Non-pigmented ciliary epithelial cell (primary cell): ENCODE measurements at places on chromosomes 5 and 9.

- DNase-seq: no peak
Observed at GRCh38 chr9:100653643-100654334, 75.9 kb downstream of the CAVIN4 start.

- DNase-seq: no peak
Observed at GRCh38 chr9:88953381-88954029, 37.8 kb upstream of the S1PR3 start.

- no peak for DNase-seq
Observed at GRCh38 chr5:148811756-148812155, 14.7 kb upstream of the ADRB2 start.

DNA sequence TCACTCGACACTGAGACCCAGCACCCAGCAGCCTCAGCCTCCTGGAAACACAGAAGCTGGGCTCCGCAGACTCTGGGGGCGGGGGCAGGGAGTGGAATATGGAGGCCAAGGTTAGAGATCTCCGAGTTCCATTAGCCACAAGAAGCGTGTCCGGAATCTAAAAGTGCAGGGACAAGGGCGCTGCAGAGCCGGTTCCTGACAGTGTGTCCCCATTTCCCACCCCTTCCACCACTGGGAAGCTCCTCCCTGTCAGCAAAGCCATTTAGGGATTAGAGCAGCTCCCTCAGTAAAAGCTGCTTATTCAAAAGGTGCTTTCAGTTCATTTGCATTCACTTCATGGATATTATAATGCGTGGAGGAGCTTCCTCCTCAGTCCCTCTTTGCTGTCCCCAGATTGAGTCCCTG lies 74.1 kb upstream of the HSPA9 start:
- DNase-seq: no peak

DNA sequence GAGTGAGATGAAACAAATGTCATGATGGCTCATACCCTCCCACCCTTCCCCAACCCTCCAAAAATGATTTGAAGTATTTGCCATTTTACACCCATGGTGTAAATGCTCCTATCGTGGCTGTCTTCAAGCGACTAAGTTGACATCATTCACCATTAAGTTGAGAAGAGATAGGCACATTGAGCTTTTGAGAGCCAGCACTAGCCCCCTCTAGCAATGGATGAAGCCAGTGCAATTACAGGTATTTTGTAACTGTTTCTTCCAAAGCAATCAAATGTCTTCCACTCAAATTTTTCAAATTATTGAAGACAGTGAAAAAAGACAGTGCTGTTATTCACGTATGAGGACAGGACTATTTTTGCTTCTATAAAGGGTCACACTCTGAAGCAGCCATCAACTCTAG lies 371.5 kb upstream of the KLF4 start:
- no peak for DNase-seq

DNA sequence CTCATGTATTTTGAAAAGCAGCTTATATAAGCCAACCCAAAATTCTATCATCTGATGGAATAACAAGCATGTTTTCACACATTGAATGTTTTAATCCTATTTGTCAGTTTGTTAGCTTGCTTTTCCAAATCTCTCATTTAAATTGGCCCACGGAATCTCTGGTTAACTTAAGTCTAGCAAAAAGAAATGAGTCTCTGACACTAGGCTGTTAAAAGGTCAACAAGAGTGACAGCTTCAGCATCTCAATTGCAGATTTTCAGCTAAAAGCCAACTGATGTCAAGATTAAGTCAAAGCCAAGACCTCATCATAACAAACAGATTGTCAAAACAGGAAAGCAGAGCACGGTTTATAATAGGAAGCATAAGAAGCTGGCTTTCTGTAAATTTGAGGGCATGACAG lies 49.4 kb upstream of the CDH9 start:
- no peak for DNase-seq

GRCh38 chr9:133960568-133961129 lies 31.5 kb downstream of the VAV2 start:
- DNase-seq: no peak

DNA sequence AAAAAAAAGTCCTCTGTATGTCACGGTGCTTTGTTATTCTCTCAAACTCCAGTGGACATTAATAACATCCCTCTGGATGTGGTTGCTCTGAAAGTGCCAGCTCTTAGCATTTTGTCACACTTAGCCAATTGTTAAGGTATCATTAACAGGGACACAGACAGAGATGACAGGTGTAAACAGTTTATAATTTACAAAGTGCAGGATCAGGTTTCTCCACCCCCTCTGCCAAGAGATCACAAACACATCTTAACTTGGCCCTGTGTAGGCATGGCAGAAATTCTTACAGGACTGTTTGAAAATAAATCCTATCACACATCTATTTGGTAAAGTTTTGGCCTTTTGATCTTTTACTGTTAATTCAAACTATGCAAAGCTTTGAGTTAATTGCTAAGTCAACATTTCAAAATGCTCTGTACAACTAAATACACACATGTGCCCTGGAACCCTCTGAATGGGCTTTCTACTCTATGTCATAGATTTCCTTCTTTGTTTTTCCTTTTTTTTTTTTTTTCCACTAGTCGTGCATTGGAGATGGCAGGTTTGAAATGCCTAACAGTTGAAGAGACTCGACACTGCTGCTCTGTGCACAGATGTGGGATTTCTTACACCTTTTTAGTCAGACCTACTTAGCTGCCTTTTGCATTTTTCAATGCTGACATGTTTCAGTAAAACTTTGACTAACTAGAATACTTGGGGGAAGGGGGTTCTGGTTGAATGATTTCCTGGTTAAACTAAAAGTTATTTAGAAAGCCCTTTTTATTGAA lies 41.7 kb downstream of the SEMA6A start:
- DNase-seq: no peak

DNA sequence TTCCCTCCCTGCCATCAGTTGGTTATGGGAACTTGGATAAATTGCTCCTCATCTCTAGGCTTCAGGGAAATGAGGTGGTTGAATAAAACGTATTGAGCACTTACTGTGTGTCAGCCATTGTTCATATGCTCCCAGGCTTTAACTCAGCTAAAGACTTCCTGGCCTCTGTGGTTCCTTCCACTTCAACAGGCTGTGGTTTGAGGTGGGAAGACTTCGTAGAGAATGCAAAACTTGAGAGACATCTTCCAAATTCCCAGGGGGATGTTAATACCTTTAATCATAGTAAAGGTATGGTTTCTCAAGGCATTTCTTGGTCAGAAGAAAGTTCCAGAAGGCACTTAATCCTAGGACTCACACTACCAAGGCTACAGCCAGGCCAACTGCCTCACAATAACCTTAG lies 1.5 kb upstream of the GPX3 start:
- no peak for DNase-seq

- DNase-seq: no peak
Observed at GRCh38 chr9:25397746-25398145, 280.5 kb downstream of the TUSC1 start.

DNA sequence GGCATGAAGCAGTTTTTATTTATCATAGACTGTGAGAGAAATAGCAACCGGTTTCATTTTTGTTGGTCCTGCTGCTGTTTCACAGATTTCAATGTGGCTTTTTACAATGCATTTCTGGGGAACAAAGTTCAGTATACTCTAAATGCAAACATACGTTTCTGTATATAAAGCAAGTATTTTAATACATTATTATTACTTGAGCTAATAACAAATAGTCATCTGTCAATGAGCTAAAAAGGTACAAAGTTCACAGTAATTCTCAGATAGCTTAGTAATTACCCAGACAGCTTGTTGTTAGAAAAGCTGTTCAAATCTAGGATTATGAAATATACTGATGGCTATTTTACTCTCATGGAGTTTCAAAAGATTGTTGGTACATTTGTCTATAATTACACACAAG lies 50.8 kb downstream of the PBX3 start:
- no peak for DNase-seq

- no peak for DNase-seq
Observed at GRCh38 chr9:29775491-29775890, 2202.2 kb upstream of the C9orf72 start.

DNA sequence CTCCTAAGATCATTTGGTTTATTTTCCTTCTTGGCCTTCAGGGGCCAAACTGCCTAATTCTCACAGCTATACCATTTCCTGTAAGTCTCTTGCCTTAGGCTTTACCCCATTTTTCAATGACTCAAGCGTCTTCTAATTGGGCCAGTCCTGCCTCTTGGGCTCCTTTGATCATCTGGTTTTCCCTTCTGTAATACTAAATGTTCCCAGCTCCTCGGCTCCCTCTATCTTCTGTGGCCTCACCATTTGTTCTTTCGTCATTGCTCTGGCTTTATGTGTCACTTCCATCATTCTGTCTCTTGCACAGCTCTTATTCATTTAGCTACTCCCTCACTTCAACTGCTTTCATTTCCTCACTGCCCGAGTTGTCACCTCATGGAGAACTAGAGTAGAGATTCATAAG lies 14.5 kb upstream of the SPINK7 start:
- no peak for DNase-seq

DNA sequence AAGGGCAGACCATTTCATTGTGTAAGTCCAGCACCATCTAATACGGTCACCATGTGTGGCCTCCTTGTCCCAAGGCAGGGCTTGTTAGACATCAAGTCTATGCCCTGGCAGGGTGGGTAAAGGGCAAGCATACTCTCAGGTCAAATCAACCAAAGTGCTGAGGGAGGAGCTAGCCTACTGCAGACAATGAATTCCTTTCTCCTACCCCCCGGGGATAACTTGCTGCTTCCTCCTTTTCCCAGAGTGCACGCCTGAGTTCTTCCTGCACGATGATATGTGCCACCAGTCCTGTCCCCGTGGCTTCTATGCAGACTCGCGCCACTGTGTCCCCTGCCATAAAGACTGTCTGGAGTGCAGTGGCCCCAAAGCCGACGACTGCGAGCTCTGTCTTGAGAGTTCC lies 71.4 kb downstream of the RFK start:
- no peak for DNase-seq
